ENCODE measurements at places on chromosomes 13 and 19.

DNA sequence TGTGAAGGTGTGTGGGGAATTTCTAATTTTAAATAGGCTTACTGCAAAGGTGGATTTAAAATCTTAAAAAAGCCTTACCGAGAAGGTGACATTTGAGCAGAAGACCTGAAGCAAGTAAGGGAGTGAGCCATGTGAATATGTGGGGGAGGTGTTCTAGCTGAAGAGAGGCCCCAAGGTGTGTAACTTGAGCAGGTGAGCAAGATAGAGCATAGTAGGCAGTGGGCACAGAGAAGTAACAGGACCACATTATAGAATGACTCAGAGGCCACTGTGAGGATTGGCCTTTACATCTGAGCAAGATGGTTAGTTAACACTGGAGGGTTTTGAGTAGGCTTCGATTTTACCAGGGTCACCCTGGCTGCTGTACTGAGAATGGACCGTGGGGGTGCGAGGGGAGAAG is 22.6 kb downstream of the TM9SF2 start:
- no peak for DNase-seq

DNA sequence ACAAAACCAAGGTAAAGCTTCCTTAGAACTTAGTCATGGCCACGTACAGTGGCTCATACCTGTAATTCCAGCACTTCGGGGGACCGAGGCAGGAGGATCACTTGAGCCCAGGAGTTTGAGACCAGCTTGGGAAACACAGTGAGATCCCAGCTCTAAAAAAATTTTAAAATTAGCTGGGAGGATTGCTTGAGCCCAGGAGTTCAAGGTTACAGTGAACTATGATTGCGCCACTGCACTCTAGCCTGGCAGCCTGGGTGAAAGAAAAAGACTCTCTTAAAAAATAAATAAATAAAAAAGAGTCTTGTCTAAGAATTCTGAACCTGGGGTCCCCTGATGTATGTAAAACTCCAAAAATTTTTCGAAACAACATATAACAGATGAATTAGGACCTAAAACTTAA is 34.9 kb downstream of the N4BP2L2 start:
- no peak for DNase-seq

DNA sequence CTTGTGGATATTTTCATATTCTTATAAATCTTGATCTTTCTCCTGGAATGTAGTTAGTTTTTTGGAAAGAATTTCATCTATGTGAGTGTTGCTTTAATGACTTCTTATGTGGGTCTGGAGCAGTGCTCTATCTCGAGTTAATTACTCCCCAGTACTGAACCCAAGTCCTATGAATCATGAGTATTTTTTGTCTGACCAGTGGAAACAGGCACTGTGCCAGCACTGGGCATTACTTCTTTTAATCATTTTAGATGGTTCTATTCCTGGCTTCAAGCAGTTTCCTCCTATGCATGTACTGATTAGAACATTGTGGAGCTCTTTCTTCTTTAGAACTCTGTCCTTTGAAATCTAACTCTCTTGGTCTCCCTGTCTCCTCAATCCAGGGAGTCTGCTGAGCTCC is 466.3 kb downstream of the PCDH17 start:
- DNase-seq = no peak

GRCh38 chr19:45972081-45972946 is 1.4 kb downstream of the NOVA2 start:
- no peak for DNase-seq

DNA sequence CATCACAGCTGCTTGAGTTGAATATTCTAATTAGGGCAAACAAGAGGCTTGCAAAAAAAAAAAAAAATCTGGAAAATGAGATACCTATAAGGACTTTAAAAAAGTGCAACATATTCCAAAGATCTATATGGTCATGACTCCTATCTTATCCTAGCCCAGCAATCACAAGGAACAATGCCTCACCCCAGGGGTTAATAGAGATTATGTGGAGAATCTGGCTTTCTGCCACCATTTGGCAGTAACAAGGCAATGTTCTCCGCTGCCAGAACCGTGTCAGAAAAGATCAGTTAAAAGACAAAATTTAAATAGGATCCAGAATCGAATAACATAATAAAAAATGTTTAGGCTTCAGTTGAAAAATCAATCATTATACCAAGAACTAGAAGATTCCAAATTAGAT is 1643.2 kb upstream of the PRR20A start:
- no peak for DNase-seq

DNA sequence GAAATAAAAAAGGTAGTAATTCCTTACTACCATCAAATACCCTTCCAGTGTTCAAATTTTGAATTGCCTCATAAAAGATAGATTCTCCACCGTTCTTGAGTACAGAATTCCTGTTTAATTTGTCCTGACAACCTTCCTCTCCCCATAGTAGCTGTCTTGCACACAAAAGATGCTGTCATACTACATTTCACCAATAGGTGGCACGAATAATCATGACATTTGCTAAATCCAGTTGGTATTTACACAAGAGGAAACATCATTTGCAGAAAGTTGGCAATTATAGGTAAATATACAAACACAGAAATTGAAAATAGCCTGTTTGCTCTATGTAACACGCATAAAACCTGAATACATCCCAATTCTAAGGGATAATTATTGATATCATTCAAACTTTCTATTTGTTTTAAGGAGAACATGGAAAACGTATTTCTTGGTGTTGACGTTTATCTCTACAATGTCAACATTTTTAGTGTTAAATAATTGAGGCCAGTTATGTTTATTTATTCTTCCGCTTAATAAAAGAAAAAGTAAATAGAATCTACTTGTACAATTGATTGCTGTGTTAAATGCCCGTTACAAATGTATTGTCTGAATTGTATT is 58.3 kb upstream of the CLDN10 start:
- no peak for DNase-seq

DNA sequence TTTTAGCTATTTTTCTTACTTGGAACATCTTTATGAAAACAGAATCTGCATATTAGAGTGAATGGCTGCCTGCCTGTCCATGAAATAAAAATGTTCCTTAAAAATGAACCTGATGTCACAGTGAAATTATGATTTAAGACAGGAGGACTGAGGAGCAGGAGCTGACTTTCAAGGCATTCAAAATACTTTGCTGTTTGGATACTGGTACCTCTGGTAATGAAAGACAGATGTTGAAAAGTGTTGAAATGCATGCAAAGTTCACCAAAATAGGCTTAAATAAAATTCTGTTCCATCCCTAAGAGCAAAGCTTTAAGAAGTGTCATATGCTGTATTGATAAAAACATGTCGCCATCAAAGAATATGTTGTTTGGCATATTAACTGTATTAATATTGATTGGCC is 1.7 kb downstream of the ARHGEF7 start:
- DNase-seq = no peak

GRCh38 chr19:50745221-50745620 is 22.1 kb downstream of the CLEC11A start:
- DNase-seq = no peak

- peak; percentile 41 for DNase-seq
Observed at GRCh38 chr13:110841846-110842245, 73.0 kb downstream of the ANKRD10 start.

GRCh38 chr19:18532168-18532890 is 10.5 kb upstream of the ELL start:
- DNase-seq = no peak

- no peak for DNase-seq
Observed at GRCh38 chr13:112995395-112996191, 26.6 kb downstream of the MCF2L start.

- DNase-seq = no peak
Observed at GRCh38 chr19:17235971-17236777, 9.5 kb downstream of the NR2F6 start.

DNA sequence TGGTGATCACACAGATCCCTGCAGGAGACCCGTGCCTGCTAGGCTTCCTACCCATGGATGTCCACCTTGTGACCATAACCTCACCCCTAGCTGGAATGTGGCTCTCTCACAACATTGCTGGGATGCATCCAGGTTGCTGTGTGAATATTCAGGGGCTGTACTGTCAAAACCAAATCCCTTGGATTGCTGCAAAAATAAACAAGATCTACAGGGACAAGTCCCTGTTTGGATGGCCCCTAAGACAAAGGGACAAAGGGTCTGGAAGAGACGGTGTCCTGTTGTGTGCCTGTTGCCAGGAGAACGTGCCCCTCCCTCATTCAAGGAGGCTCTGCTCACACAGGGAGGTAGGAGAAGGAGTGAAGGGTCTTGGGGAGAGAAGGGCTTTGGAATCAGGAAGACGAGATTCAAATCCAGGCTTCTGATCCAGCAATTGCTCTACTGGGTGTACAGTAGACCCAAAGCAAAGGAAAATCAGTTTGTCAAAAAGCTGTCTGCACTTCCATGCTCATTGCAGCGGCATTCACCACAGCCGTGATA is 89.2 kb upstream of the WASF3 start:
- no peak for DNase-seq

GRCh38 chr13:96112936-96113335 is 23.0 kb downstream of the HS6ST3 start:
- DNase-seq = no peak

GRCh38 chr13:43555667-43556066 is 231.1 kb downstream of the ENOX1 start:
- DNase-seq = no peak

DNA sequence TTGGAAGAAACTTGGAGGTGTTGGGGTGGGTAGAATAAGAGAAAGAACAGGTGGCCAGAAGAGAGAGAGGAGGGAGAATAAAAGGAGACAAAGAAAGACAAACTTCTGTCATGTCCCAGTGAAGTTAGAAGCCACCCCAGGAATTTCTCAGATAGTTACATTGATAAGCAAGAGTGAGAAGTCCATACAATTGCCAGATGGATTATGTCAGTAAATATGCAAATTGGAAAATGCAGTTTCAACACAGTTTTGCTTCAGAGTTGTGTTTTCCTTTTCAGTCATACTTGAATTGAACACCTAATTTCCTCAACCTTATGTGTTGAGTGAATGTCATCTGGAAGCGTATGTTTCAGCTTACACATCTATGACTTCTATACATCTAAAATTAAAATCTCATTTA is 139.2 kb downstream of the RXFP2 start:
- no peak for DNase-seq

DNA sequence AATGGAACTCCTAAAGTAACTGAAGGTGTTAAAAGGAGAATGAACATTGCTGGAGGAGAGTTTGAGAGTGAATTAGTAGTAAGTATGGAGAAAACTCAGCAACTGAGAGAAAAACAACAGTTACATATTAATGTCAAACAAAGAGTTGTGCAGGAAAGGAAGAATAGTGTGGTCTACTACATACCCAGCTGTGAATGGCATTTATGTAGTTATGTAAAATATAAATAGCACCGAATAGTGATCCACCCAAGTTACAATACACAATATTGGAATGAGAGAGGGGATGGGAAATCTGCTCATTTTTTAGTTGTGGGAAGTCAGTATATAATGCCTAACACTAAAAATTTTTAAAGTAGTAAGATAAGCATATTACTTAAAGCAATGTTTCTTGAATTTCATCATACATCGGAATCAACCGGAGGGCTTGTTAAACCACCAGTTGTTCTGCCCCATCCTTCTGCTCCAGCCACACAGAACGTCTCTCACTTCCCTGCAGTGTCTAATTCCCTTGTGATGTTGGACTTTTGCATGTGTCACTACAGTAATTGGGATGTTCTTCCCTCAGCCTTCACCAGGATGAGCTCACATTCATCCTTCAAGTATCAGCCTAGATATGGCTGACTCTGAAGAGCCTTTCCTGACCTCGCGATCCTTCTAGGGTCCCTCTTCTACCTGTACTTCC is 11.5 kb downstream of the CCDC70 start:
- no peak for DNase-seq

DNA sequence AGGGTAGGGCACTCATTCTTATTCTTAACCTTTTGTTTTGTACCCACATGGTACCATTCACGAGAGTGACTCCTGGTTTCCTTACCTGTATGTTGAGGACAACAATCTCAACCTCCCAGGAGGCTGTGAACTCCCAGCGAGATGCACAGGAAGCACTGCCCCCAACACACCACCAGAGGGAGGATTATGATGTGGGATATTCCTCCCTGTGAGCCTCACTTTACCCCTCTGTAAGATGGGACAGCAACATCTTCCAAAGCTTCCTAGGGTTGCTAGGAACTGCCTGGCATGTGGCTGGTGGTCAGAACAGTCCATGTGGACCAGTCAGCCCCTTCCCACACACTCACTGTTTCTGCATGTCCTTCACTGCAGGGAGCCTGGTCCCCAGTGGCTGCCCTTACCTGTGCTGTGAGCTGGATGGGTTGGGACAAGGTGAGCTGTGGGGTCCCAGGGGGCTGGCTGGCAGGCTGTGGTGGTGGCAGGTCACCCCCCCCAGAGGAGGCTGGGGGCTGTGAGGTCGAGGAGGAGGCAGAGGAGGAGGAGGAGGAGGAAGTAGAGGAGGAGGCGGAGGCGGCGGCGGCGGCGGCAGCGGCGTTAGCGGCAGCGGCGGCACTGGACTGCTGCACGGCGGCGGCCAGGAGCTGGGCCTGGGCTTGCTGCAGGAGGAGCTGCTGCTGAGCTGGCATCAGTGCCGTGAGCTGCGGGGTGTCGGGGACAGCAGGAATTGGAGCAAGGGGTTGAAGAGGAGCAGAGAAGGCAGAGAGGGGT is 15.8 kb downstream of the POU2F2 start:
- no peak for DNase-seq

DNA sequence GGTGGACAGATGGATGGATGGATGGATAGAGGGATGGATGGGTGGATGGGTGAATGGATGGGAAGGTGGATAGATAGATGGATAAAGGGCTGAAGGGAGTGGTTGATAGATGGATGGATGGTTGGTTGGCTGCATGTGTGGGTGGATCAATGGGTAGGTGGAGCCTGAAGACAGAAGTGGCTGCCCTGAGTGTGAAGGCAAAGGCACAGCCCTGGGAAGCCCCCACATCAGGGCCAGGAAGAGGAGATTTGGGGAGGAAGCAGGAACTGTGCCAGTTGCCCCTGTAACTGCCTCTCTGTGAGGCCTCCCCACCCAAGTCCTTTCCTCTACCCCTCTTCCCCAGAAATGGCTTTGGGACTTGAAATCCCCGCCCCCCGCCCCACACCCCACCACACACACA is 43.4 kb upstream of the NFIC start:
- DNase-seq = no peak

DNA sequence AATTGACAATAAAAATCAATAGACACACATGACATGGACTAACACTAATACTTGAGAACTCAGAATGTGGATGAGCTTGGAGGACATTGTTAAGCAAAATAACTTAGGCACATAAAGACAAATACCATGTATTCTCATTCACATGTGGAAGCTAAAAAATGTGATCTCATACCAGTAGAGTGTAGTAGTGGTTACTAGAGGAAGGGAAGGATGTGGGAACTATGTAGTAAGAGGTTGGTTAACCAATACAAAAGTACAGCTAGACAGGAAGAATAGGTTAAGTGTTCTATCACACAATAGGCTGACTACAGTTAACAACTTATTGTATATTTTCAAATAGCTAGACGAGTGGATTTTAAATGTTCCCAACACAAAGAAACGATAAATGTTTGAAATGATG is 415.8 kb upstream of the KLF12 start:
- DNase-seq = no peak
